Activated CD4-positive, alpha-beta memory T cell treated with anti-CD3 and anti-CD28 coated beads, Interleukin-2, amount 10 ng/mL, durations not matched to agents 7 days and 5 days (primary cell): ENCODE measurements at places on chromosomes 12 and 14. TPM values are rescaled to one million over a fixed set of nuclear protein-coding genes. Genes with fewer than 3 reads are reported as not detected.

GRCh38 chr14:25803386-25804018 is 753.6 kb upstream of the STXBP6 start:
- no peak for DNase-seq

- DNase-seq, result no peak
Observed at GRCh38 chr14:70597731-70598130, 2.7 kb downstream of the MED6 start.

DNA sequence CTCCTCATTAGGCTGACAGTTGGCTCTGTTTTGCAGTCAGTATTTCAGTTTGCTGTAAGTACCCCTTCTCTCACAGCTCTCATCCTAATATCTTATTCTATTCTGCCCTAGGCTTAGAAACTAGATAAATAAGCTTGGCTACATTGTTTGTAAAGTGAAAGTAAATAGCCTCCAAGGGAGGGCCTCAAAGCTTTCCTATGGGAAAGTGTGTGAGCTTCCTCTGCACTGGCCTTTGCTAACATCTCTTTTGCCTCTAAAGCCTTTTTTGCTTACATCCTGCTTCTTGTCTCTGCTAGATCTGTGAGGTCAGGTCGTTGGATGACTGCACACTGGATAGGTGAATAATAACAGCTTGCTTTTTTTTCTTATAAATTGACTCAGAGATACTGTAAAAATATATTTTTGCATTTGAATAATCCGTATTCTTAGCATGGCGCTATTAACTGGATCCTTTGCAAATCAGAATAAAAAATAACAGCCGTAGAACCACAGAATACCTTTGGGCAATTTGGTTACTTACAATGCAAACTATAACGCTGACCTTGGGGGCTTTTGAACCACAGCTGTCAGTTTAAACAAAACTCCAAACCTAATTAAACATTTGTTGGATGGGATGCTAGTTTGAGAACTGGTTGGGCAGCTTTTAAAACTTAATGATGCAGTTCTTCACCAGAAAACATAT is 55.1 kb downstream of the TTC6 start:
- no peak for DNase-seq

GALNT9 gene
- total RNA-seq, result not detected

DNA sequence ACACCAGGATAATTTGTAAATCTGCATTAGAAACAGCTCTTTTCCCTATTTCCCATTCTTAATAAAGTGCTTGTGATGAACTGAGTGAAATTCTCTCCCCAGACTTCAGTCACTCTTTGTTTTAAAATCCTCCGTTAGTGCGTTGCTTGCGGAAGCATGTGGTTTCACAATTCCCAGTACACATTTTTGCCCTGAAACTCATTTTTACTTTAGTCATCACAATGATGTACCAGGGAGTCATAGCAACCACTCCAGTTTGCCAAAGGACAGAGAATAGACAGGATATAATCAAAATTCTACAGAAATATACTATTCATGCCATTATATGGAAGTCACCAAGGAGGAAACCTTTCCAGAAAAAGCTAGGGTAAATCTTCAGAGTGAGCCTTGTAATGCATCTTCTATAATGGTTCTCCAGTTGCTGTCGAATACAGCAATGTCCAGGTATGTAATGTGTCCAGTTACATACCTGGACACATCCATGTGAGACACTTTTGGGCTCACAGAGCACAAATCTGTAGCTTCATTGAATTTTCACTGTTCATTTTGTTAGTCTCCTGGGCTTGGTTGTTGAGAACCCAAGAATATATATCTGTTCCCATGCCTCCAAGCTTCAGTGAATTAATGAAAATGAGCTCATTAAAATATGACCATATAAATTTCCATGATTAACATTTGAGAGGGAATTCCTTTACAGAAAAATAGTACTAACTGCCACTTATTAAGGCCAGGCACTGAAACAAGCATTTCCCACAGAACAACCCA is 57.8 kb downstream of the GPR135 start:
- DNase-seq, result no peak
